ENCODE measurements at places on chromosomes 16 and 17. TPM values are rescaled to one million over a fixed set of nuclear protein-coding genes. Genes with fewer than 3 reads are reported as not detected.

The MAF gene
- 31.3 TPM for total RNA-seq

The TOM1L1 gene
- total RNA-seq, result 3.6 TPM

The CORO6 gene
- 52.8 TPM for total RNA-seq

The CACNG4 gene
- 2.3 TPM for total RNA-seq

The NUDT21 gene
- 73.8 TPM for total RNA-seq

The TP53TG3 gene
- total RNA-seq, result not detected

The RND2 gene
- 0.35 TPM for total RNA-seq

The ITGB3 gene
- total RNA-seq, result 16.5 TPM

The CES5A gene
- not detected for total RNA-seq

The CENPV gene
- 38.1 TPM for total RNA-seq

The OXLD1 gene
- 21.8 TPM for total RNA-seq

The PRR35 gene
- 0.13 TPM for total RNA-seq

The EIF3CL gene
- 60.2 TPM for total RNA-seq

The ZDHHC1 gene
- total RNA-seq, result 20.4 TPM

The NXPH3 gene
- 1.5 TPM for total RNA-seq

The TLCD3B gene
- 0.40 TPM for total RNA-seq

The KRTAP2-1 gene
- not detected for total RNA-seq

The MED31 gene
- total RNA-seq, result 13.6 TPM

The FA2H gene
- 0.09 TPM for total RNA-seq

The WDR90 gene
- total RNA-seq, result 12.3 TPM

The SGCA gene
- total RNA-seq, result 265 TPM

The CCL4 gene
- 3.5 TPM for total RNA-seq

The AGRP gene
- not detected for total RNA-seq

The KRTAP4-1 gene
- not detected for total RNA-seq

The TMEM238L gene
- not detected for total RNA-seq

The METTL23 gene
- 21.6 TPM for total RNA-seq

The ZNF750 gene
- total RNA-seq, result 0.04 TPM

The SRSF2 gene
- total RNA-seq, result 111 TPM

The TVP23A gene
- total RNA-seq, result 2.8 TPM

The TM4SF5 gene
- total RNA-seq, result not detected

The TPSAB1 gene
- total RNA-seq, result 2.6 TPM

The SOST gene
- not detected for total RNA-seq

The TSPAN10 gene
- 0.53 TPM for total RNA-seq

The GSG1L gene
- 3.7 TPM for total RNA-seq

Data from muscle of leg (tissue), 16 donors.